ELR (cell line): ENCODE measurements at places on chromosomes 5 and 9.

DNA sequence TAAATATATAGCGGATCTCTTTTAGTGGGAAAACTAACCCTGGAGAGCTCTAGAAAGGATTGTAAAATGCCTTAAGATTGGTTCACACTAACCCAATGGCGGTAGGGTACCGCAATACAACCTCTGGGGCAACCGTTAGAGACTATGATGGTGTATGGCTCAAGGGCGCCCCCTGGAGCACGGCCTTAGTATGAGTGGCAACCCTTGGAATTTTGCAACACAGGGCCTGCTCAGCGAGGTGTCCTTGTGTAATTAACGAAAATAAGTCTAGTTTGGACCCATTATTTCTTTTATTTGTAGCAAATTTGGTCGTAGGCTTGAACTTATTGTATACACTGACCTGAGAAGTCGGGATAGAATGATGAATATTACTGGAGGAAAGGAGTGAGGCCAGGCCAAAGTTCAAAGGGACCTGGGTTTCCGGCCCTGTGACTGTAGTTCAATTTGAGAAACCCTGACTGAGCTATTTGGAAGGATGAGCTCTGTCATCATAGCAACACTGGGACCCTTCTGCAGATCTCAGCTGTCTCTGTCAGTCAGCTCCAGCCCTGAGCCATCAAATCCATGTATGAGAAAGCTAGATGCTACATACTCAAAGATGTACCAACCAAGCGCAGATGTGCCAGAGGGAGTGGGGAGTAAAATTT lies 54.8 kb downstream of the CAMK4 start:
- DNase-seq: peak; percentile 55

DNA sequence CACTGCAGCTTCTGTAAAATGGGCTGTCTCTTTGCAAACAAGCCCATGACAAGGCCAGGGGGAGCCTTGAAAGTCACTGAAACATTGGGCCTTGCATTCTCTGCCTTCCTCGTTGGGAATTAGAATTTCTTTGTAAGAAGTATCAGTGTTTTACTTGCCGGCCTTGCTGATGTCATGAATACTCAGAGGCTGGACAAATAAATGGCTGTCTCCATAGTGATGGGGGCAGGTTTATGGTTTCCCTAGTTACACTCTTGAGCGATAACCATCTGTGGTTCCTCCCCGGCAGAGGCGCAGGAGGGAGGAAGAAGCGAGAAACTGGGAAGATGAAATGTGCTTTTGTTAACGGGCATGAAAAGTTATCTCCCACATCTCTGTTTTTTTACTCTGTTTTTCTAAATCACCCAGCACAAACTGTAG lies 272.7 kb upstream of the PANK3 start:
- DNase-seq: peak; percentile 73

- DNase-seq: no peak
Observed at GRCh38 chr9:24901319-24901718, 355.6 kb upstream of the IZUMO3 start.

GRCh38 chr5:179259731-179260323 lies 85.4 kb downstream of the ADAMTS2 start:
- peak; percentile 17 for DNase-seq

- DNase-seq: peak; percentile 58
Observed at GRCh38 chr9:117704024-117704575, at the start of gene TLR4. TLR4 (plus strand) TSS chr9:117704403; CDS start chr9:117704473, 70 bp downstream.

GRCh38 chr5:171390883-171391677 lies 3.4 kb downstream of the NPM1 start:
- peak; percentile 40 for DNase-seq

DNA sequence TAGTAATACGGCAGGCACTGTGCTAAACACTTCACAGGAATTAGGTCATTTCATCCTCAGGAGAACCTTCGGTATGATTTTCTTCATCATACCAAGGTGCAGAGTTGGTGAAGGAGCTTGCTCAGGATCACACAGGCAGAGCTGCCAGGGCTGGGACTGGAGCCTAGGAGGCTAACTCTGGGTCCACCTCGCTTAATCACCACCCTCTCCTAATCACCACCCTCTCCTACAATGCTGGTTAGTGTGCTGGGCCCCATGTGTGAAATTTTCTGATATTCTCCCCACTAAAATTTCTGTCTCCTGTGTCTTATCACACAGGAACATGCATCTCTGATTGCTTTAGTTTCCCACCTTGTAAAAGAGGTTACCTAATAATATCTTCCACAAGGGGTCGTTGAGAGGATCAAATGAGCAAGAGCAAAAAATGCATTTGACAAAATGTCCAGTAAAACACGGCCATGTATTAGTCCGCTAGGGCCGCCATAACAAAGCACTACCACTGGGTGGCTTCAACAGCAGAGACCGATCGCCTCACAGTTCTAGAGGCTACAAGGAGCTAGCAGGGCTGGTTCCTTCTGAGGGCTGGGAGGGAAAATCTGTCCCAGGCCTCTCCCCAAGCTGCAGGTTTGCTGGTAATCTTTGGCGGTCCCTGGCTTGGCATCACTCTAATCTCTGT lies 128.2 kb upstream of the NFIB start:
- DNase-seq: peak; percentile 33

- DNase-seq: peak; percentile 80
Observed at GRCh38 chr9:71680189-71680980, 87.9 kb downstream of the CEMIP2 start.

DNA sequence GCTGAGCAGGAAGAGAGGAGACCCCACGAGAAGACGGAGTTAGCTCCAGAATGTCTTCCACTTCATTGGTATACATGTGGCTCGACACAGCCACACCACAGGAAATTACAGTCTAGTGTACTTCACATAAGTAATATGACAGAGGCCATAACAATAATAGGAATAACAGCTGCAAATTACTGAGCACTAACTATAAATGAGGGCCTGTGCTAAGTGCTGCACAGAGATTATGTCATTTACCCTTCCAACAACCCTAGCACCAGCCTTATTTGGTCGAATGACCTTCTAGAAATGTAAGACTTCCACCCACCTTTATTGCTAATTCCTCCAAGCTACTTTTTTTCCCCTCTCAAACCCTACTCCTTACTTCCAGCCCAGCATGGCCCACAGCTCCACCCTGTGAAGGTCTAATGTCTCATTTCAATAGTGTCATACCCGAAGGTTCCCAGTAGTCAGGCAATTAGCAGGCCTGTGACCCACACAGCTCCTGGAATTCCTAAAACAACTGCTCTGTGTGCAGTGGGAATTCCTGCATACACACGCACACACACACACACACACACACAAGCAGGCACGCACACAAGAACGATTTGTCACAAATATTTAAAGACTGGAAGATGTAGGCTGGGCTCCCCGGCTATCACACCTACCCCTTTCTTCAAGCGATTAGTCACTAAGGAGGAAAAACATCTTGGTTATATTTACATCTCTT lies 134.5 kb downstream of the FRMD3 start:
- peak; percentile 48 for DNase-seq
